Glomerular endothelial cell (primary cell): ENCODE measurements at places on chromosomes 4 and X.

DNA sequence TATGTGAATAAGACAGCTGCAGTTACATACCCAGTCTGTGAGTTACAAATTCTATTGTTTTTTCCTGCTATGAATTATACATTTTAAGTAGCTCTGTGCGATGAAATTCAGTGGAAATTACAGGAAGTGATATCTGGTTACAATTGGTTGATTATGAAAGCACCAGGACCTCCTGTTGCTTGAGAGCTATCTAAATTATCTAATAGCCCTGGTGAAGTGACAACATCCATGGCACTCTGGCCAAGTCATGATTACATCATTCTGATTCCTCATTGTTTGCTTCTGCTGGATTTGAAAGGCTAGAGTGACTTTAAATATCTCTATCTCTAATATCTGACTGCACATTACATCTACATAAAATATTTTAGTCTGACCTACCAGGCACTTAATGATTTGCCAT lies 515.0 kb downstream of the CFAP47 start:
- no peak for DNase-seq

DNA sequence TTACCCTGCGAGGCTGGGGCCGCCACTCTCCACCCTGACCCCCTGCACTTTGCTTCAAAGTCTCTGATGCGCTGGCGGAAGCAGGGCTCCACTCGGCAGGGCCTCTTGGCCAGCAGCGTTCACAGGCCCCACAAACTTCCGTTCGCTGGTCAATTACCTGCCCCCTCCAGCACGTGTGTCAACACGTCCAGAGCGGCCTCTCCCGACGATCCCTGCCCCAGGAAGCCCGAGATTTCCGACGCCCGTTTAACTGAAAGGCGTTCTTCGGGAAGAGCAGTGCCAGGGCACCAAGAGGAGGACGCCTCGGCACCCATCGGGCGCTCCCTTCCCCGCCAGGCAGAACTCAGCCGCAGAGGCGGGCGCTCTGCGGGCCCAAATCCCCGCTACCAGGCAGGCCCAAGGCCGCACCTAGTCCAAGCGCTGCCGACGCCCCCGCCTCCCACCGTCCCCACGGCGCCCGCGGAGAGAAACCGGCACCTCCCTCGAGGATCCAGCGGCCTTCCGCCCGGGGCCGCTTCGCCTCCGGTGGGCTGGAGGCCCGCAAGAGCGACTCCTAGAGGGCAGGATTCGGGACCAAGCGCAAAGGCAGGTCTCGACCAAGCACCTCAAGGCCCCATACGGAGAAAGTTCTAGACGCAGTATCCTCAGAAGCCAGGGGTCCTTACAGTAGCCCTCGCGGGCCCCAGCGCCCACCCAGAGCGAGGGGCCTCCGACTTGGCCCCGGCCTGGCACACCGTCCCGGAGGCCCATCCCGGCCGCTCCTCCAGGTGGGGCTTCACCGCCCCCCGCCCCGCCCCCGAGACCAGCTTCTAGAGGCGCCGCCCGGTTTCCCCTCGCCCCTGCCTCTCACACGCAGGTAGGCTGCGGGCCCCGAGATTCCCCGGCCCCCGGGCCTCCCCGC lies 586 bp downstream of the BCAP31 start:
- no peak for DNase-seq

- no peak for DNase-seq
These were observed 48.8 kb upstream of the NEUROG2 start for GRCh38 chr4:112564706-112565270.

GRCh38 chr4:1330761-1331590 lies 16.0 kb upstream of the UVSSA start:
- no peak for DNase-seq

DNA sequence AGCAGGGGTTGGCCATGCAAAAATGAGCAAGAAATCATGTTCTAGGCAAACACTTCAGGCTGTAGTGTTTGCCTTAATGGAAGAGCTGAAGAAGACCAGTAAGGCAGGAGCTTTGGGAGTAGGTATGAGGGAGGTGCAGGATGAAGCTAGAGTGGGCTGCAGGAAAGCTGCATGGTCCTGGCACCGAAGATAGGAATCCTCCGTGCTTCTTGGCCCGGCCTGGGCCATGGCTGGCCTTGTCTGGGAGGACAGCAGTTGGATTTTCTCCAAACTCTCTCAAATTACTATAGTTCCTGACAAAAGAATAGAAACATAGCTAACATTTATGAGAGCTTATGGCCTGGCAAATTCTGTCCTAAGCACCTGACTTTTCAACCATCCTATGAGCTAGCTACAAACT lies 116.5 kb downstream of the UCHL1 start:
- DNase-seq = no peak

GRCh38 chr4:41504167-41504818 lies 33.7 kb upstream of the LIMCH1 start:
- no peak for DNase-seq

GRCh38 chrX:20517565-20517964 lies 250.9 kb upstream of the RPS6KA3 start:
- no peak for DNase-seq

GRCh38 chrX:39022106-39022505 lies 220.8 kb downstream of the MID1IP1 start:
- no peak for DNase-seq

DNA sequence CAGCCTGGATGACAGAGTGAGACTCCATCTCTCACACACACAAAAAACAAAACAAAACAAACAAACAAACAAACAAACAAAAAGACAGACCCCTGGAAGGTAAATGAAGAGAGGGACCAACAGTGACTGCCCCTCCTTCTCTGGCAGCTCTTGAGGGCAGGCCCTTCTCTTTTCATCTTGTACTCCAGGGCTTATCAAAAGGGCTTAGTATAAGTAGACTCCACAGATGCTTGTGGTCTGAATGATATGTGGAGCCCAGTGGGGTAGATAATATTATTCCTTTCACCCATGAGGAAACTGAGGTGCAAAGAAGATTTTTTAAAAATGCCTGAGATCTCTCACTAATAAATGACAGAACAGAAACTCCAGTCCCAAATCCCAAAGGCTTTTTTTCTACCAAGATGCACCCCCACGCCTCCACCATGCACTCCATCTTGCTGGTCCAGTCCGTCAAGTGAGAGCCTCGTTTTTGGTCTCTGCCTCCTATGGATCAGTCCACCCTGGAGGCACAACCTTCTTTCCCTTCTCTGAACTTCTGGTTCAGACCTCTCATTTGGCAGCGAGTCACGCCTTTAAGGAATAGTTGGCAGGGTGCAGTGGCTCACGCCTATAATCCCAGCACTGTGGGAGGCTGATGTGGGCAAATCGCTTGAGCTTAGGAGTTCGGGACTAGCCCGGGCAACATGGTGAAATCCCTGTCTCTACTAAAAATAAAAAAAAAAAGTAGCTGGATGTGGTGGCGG lies 17.0 kb upstream of the CHRNA9 start:
- DNase-seq = no peak

DNA sequence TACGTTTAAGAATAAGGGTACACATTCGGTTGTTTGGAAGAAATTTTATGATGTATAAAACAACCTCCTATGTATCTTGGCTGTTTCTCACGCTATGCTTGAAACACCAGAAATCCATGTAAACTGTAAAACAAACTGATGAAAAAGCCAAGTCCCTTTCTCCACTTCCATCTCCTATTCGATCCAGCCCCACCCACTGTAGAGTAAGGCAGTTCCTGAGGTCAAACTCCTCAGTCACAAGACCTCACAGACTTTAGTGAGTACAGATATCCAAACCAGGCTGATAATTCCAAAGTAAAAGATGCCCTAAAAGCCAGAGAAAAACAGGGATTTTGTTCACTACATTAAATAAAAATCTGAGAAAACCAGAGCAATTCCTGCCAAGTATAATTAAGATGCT lies 45.6 kb downstream of the ARHGEF38 start:
- no peak for DNase-seq

DNA sequence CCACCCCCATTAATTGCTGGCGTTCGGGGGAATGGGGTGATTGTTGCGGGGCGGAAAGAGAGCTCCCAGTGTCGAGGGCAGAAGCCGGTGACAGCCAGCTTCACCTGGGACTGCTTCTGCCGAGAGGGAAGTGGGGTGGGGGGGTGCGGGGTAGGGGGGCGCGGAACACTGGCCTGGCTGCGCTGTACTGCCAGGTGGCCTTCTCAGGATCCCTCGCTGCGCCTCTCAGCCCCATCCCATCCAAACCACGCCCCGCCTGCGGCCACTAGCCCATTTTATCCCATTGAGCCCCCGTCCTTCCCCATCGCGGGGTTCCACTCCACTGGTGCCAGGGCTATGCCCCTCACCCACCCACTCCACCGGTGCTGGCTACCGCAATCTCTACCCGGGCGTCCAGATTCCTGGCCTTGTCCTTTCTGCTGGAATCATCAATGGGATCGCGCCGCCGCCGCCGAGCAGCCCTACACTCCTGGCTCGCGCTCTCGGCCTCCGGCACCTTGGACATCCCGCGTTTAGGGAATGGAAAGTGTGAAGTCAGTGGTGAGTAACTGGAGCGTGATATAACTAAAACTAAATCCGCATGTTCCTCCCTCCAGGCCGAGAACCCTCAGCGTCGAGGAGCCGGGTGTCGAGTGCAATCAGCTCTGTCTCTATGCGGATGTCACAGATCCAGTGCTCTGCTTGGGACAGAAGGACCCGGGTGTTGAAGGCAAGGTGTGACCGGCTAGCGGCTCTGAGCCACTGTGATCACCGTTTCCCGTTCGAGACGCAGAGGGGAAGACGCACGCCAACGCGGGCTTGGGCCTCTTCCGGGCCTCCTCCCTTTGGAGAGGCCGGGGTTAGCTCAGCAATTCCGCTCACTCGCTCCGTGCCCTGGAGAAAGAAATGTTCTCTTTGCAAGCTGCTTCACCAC lies 20.5 kb downstream of the NKX3-2 start:
- no peak for DNase-seq

- peak; percentile 47 for DNase-seq
These were observed 1011.1 kb upstream of the HS3ST1 start for GRCh38 chr4:12439633-12440305.

- no peak for DNase-seq
These were observed 61.7 kb upstream of the C4orf50 start for GRCh38 chr4:6079965-6080364.

DNA sequence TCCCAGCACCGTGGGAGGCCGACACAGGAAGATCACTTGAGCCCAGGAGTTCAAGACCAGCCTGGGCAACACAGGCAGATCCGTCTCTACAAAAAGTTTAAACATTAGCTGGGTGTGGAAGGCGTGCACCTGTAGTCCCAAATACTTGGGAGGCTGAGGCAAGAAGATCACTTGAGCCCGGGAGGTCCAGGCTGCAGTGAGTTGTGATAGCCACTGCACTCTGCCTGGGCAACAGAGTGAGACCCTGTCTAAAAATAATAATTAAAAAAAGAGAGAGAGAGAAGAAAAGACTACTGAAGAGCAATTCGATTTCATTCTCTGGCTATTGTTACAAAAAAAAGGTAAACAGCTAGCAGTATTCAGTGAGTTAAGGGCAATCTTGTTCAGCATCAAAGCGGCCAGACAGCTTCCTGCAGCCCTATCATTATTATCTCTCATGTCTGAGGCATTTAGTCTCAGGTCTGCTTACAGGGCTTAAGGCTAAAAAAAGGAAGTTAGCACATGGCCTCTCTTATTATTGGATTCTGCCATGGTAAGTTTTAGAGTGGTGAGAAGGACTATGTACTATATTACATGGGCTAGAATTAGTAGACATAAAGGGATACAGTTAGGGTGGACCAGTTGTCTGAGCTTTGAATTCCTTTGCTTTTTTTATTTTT lies 37.9 kb downstream of the ARHGEF6 start:
- no peak for DNase-seq

GRCh38 chr4:10403633-10404445 lies 53.4 kb downstream of the ZNF518B start:
- DNase-seq = peak; percentile 14
